ENCODE measurements at places on chromosomes 2 and 18.

DNA sequence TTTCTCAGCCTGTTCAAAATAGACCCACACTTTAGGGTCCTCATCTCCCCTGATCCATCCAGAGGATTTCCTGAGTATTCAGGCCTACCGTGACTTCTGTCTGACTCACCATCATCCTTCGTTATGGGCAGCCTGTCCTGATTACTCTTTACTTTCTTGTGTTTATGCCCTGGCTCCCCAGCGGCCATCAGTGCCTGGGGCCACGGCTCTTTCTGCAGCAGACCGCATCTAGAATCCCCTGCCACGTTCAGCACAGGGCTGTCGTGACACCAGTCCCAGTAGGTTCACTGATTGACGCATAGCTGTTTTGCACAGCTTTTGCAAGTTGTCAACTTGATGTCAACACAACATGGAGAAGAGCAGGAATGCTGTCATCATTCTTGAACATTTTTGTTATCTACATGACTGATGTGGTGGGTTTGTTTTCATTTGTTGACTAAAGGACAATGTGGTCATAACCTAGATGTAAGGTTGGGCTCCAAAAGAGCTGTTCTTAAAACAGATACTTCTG is 225.6 kb downstream of the HAUS1 start:
- DNase-seq: no peak

DNA sequence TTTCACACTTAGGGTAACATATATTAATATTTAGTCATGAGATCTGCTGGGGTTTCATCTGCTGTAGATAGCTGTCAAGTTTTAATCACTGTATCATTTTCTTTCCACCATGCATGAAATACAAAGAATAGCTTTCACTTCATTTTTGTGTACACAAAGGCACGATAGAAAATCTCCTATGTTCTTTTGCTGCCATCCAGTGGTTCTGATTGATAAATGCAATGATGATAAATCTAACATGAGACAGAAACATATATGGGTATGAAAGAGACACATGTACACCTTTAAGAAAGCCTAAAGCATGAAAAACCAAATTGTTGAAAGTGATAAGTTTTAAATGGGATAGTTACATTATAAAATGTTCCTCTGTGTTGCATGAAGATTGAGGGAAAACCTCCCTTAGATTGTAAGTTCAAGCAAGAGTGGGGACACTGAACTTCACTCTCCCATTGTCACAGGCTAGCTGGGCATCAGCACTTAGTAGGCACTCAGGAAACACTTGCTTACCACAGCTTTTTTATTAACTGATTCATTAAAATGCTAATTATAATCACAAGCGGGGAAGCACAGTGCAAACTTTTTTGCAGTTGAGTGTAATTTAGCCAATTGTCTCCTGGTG is 31.2 kb downstream of the C1D start:
- DNase-seq: no peak

- DNase-seq: no peak
Measured at GRCh38 chr2:79294994-79295393, 135.4 kb upstream of the REG3A start.

DNA sequence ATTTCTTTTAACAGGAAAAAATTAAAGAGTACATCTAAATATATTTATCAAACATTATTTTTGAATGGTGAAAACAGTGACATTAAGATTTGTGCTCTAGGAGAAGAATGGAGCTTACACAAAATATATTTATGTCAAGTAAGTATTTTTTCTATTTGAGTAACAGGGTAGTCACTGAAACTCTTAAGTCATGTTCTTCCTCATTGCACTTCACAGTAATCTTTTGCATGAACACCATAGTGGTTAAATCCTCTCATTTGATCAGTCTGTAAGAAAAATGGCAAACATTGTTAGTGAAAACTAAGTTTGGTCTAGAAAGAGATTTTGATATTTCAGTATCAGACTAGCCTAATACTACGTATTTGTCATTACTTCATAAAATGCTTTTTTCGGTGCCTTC is 8.1 kb downstream of the GMCL1 start:
- DNase-seq: no peak

GRCh38 chr2:207499114-207499513 is 30.6 kb upstream of the CREB1 start:
- DNase-seq: no peak

DNA sequence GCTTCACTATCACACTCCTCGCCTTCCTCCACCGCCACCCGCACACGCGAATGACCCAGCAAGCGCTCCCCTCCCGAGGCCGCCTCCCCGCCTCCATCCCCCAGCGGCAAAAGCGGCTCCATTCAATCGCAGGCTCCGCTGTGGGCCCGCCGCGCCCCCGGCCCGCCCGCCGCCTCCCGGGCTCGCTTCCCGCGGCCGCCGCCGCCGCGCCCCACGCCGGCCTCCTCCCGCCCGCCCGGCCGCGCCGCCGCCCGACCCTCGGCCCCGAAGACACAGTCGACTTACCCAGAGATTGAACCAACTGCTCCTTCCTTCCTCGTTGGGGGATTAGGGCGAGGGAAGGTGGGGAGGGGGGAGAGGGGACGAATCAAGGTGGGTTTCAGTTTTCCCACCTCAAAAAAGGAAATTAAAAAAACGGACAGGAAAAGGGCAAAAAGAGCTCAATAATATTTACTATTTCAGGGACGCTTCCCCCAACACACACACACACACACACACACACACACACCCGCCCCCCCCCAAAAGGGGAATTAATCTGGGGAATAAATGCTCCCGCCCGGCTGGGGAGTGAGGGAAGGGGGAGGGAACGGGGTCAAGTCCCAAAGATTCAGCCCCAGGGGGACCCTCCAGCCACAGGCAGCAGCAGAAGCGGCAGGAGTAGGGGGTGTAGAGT is 743 bp downstream of the XPO1 start:
- peak; percentile 39 for DNase-seq

- DNase-seq: no peak
Measured at GRCh38 chr2:11532416-11533055, 1.3 kb upstream of the GREB1 start.

GRCh38 chr2:134539981-134540380 is 178.8 kb downstream of the TMEM163 start:
- DNase-seq: no peak

GRCh38 chr2:100242891-100243619 is 79.2 kb downstream of the LONRF2 start:
- DNase-seq: peak; percentile 74

GRCh38 chr2:179443180-179443579 is 178.5 kb upstream of the SESTD1 start:
- peak; percentile 52 for DNase-seq

- DNase-seq: no peak
Measured at GRCh38 chr2:231985823-231986261, 24.3 kb downstream of the DIS3L2 start.

GRCh38 chr2:181408861-181409260 is 48.3 kb upstream of the ITGA4 start:
- DNase-seq: no peak

DNA sequence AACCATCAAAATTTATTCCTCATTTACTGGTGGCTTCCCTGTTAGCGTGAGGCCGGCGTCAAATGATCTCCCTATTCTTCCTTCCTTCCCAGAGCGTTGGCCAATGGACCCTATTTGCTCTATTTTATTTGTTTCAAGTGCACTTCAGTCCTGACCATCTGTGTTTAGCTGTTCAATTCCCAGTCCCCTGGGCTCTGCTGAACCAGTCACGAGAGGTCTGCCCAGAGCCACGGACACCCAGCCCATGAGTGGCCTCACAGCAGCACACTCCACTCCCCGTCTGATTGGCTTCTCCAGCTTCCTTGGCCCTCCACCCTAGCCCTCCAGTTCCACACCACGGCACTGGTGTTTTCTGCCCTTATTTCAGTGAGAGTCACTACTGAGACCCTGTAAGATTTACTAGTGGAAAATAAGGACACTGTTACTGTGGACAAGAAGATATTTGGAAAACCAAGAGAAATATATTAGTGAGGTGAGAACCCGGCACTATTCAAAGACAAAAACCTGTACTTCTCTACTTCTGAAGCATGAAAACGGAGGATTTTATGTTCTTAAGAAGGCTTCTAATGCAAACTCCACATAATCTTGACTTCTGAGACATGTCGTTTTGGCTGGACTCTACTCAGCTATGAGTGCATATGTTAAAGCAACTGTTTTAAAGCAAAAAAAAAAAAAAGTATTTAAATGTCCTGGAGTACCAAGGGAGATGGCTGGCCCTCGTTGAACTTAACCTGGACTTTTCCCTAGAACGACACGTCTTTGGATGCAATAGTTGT is 86.6 kb downstream of the COL6A3 start:
- DNase-seq: no peak

GRCh38 chr18:3649135-3649632 is 199.2 kb downstream of the TGIF1 start:
- no peak for DNase-seq

DNA sequence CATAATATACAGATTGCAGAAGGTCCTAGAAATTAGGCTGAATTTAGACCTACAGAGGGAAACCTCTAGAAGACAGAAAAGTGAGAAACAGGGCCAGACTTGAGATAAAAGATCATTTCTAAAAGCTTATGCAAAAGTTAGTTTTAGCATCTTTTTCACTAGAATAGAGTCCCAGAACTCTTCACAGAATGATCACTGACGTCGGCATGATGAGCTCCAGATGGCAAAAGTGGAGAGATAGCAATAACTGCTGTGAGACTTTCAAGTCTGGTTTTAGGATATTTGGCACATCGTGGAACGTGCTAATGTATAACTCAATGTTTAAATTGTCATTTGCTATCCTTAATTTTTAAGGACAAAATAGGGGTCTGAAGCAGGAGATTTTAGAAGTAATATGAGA is 1050.7 kb upstream of the CELF4 start:
- DNase-seq: no peak

- no peak for DNase-seq
Measured at GRCh38 chr2:109385506-109385905, 228.3 kb downstream of the SEPTIN10 start.

DNA sequence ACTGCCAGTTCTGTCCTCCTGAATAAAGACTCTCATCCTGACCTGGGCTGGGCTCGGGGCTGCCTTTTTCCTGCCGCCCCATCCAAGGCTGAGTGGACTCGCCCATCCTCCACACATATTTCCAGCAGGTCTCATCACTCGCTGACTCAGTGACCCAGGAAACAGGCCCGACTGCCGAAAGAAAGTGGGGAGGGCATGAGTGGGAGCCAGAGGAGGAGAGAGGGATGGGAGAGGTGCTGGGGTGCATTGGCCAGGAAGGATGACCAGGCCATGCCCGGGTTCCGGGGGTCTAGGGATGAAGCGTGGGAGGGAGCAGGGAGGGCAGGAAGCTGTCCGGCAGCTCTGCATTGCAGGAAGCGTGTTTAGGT is 66.7 kb downstream of the TWIST2 start:
- DNase-seq: no peak

- DNase-seq: no peak
Measured at GRCh38 chr2:227461811-227462461, 10.0 kb upstream of the AGFG1 start.

DNA sequence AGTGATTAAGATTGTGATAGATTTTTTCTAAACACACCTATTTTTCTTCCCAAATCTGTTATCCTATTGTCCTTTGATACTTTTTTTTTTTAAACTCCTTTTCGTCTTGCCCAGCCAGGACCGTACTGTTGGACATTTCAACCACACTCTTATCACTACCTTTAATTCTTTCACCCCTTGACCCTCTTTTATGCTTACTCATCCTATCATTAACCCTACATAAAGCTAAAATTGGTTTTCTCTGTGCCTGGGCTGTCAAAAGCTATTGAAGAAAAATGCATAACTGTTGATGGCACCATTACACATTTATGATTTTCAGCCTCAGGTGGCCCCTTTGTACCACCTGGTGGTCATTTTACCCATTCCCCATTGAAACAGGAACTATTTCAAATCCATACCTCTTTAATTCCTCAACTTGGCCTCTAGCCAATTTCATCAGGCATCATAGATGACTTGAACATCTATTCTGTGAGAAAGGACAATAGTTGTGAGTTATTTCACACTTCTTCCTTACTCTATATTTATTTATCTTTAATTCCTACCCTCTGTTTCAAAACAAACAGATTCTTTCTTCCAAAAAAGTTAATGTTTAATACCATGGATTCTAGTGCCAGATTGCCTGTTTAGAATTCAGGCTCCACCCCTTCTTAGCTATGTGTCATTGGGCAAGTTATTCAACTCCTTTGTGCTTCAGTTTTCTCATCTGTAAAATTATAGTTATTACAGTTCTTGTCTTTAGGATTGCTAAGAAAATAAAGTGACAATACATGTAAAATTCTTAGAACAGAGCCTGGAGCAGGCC is 258.6 kb downstream of the CAMKMT start:
- no peak for DNase-seq

- peak; percentile 32 for DNase-seq
Measured at GRCh38 chr2:126719191-126719832, 63.4 kb downstream of the GYPC start.

DNA sequence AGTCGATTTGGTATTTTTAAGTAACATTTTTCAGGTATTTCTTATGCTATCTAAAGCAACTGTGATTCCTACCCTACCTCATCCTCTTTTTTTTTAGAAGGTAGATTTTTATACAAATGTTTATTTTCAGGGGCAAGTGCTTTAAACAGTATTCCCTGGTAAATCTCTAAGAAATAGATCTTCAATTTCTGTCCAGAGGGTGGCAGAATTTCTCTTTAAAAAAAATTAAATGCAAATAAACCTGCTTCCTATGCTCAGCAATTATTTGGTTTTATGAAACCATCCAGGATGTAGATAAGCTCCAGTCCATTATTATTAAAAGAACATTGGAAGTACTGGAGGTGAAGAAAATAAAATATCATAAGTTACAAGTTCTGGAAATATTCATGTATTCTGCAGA is 191.9 kb downstream of the MYO3B start:
- DNase-seq: no peak

- DNase-seq: no peak
Measured at GRCh38 chr2:186399082-186399644, 86.9 kb upstream of the ZC3H15 start.

GRCh38 chr18:78679613-78680260 is 299.9 kb upstream of the SALL3 start:
- no peak for DNase-seq

GRCh38 chr2:234958746-234959395 is 7.1 kb downstream of the SH3BP4 start:
- DNase-seq: no peak

- DNase-seq: peak; percentile 47
Measured at GRCh38 chr2:229270551-229271410, at the start of gene PID1. Gene PID1 (minus strand): TSS chr2:229271287. CDS start chr2:229271043, 244 bp downstream.

GRCh38 chr18:79964330-79965118 is at the start of gene HSBP1L1:
Gene HSBP1L1 (plus strand): TSS chr18:79964643. CDS start chr18:79964736, 93 bp downstream.
- DNase-seq: peak; percentile 70

GRCh38 chr2:177031438-177032180 is 181.0 kb upstream of the HNRNPA3 start:
- DNase-seq: no peak
